Activated CD4-positive, alpha-beta T cell treated with anti-CD3 and anti-CD28 coated beads, Interleukin-2, amount 50 U/mL, for 48 hours (primary cell): ENCODE measurements at places on chromosomes 5 and 9.
A peak's percentile ranks its signal among the peaks of the same experiment; 100 is the strongest.

DNA sequence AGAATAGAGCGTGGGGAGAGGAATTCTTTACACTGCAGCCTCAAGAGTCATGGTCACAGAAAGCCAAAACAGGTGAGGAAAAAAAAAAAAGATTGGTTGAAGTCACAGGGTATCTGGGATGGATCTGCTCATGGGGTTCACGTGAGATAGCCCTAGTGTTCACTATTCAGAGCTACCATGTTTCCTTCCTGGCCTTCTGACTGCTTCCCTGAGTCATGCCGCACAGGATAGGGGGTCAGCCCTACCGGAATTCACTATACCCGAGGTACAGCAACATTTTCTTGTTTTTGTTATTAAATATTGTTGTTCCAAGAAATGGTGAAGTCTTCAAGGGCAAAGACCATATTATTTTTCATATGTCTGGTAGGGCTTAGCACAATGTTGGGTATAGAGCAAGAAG, 21.5 kb upstream of the MAN2A1 start:
- no peak for DNase-seq

GRCh38 chr5:1757511-1757910, 42.1 kb downstream of the MRPL36 start:
- DNase-seq, result no peak

- DNase-seq, result no peak
These were observed 128.1 kb downstream of the DMRTA1 start for GRCh38 chr9:22574740-22575139.

GRCh38 chr5:133232435-133232834, 180.6 kb downstream of the HSPA4 start:
- DNase-seq, result no peak

DNA sequence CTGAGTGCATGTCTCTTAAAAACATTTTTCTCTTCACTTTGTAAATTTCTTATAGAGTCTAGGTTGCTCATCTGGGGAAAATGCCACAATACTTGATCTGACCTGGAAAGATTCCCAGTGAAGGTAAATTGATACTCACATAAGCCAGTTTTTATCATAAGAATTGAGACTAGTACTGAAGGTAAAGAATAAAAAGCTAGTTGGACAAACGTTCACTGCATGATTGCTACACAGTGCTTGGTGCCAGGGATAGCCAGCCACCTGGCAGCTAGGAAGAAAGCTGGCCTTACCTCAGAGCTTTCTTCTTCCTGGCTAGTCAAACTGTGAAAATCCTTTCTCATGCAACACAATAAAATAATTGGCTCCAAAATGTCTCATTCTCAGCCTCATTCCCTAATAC, 77.1 kb downstream of the MUSK start:
- DNase-seq, result no peak

GRCh38 chr5:141917760-141918159, 5.9 kb upstream of the DELE1 start:
- no peak for DNase-seq

- DNase-seq, result no peak
These were observed 30.3 kb upstream of the INSYN2B start for GRCh38 chr5:170010595-170010994.

DNA sequence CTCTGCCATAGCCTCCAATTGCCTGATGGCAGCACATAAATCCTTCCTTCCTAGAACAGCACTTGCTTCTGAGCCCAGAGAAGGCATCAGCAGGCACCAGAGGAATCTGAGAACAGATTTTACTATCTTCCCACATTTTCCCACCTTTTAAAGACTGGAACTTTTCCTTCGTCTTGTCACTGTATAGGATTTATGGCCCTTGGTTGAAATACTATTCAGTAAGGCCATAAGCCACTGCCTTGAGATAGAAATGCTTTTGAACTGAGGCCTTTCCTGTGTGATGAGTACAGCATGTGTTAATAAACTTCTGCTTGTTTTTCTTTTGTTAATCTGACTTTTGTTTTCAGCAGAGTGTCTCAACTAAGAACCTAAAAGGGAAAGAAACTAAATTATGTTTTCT, 84.3 kb downstream of the MRPS27 start:
- no peak for DNase-seq

DNA sequence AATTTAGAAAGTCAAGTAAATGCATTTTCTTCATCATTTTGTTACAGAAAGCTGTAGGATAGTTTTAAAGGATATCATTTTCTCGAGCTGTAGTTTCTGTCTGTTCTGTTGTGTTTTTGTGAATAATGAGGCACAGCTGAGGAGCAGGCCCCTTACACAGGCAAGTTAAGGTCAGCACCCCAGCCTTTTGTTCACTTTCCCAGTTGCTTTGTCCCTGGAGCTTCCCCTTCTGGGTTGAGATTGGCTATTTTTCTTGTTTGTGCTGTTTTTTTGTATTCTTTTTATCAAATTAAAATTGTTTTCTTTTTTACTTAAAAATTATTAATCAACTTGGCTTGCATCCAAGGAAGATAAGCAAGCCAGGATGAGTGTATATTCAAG, 213.8 kb upstream of the ACTBL2 start:
- no peak for DNase-seq

- peak; percentile 1 for DNase-seq
These were observed 23.5 kb upstream of the ALDOB start for GRCh38 chr9:101458963-101459631.

DNA sequence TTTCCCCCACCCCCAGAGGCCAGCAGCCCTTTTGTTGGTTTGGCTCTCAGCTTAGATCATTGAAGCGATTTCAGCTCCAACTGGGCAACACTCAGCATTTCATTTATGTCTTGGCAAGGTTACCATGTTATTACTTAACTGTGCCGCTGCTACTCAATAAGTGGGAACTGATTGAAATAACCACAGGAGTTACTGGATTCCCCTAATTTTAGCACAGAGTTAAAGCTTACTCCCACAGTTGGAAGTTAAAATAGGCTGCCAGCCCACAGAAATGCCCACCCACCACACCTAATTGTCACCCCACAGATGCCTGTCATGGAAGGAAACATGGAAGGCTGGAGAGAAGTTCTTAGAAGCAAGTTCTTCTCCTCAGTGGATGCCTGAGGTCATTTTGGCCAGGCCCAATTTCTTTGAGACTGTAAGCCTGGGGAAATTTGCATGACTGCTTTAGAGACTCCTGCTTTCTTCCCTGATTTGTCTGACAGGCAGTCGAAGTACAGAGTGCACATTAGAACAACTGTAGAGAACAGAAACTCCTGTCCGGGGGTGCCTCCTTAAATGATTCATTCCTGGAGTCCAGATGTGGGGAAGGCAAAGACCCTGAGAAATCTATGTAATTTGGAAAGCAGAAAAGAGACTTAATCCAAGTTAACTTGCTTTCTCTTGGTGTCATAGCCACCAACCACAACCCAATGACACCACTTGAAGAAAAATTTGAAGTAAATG, 370.0 kb downstream of the ZSWIM6 start:
- no peak for DNase-seq

DNA sequence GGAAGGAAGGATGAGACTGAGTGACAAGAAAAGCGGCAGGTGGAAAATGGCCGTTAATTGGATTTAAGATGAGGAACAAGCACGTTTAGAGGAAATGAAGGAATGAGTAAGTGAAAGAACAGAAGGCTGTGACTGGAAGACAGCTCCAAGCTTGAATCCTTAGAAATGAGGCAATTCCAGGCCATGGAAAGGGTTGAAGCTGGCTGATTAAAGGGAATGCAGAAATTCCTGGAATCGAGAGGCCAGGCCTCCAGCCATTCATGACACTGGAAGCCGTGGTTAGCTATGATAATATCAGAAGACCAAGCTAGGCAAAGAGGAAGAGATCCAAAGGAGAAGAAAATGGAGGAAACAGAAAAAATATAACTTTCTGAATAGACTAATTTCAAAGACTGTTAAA, 84.2 kb downstream of the ARL15 start:
- no peak for DNase-seq

- no peak for DNase-seq
These were observed 58.3 kb downstream of the PIK3R1 start for GRCh38 chr5:68273717-68274409.

DNA sequence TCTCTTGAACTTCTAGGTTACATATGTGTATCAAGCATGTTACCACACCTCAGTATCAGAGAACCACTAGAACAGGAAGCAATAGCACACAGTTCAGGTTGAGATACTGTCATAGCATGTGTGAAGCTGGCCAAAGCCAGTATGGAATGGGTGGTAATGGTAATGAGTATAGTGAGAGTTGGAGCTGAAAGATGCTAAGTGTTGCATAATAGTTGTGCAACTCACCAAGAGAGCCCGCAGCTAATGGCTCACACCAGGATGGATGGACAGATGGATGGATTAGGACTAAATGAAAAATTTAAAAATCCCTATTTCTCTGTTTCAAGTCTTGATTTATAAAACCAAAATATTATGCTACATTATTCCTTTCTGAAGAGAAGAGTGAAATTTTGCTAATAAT, 53.4 kb upstream of the KCNN2 start:
- no peak for DNase-seq

- DNase-seq, result no peak
These were observed 252.3 kb downstream of the PBX3 start for GRCh38 chr9:125999504-125999881.

DNA sequence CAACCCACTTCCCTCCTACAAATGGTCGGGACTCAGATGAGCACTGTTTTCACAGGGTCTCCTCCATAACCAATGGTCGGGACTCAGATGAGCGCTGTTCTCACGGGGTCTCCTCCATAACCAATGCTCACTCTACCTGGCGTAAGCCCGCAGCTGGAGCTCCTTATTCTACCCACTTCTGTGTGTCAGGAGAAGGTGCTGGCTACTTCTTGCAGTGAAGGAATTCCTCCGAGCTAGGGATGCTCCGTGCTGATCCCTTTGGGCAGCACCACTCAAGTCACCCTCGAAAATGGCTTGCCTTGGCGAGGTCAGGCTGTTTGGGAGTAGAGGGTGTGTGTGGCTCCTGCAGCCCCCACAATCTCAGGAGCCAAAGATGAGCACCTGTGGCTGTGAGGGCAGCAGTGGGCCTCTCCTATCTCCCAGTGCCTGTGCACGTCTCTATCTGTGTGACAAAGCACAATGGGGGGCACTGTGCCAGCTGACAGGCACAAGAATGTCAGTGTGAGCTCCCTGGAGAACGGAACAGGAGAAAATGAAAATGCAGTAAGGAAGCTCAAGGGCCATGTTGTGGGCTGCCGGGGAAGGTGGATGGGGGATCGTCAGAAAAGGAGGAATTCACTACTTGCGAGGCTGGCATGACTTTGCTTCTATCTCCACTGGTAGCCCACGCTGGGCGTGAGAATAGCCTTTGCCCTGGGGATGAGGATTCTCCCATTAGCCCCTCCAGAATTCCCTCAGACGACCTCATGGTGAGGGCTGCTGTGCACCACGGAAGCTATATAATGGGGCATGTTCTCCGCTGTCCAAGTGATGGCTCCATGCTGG, 3.9 kb upstream of the BTNL9 start:
- no peak for DNase-seq

GRCh38 chr5:136466041-136466415, 100.7 kb upstream of the TRPC7 start:
- no peak for DNase-seq

- no peak for DNase-seq
These were observed 30.0 kb upstream of the MAMDC2 start for GRCh38 chr9:70013598-70014196.

- DNase-seq, result no peak
These were observed 330.6 kb upstream of the MEF2C start for GRCh38 chr5:89213573-89213972.

DNA sequence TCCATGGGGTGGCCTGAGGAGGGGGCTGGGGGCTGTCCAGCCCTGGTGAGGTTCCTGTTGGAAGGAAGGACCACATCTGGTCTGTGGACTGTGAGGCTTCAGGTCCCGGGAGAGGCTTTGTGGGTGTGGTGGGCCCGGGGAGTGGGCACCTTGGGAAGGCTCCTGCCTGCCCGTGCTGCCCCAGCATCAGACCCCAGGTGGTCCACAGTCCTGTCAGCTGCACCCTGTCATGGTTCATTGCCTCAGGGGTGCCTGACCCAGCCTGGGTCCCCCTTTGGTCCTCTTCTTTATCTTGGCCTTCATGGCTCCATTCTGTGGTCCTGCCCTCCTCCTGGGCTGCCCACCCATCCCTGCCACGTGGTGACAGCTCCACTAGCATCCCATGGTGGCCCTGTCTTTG, 36.7 kb downstream of the WNK2 start:
- no peak for DNase-seq

DNA sequence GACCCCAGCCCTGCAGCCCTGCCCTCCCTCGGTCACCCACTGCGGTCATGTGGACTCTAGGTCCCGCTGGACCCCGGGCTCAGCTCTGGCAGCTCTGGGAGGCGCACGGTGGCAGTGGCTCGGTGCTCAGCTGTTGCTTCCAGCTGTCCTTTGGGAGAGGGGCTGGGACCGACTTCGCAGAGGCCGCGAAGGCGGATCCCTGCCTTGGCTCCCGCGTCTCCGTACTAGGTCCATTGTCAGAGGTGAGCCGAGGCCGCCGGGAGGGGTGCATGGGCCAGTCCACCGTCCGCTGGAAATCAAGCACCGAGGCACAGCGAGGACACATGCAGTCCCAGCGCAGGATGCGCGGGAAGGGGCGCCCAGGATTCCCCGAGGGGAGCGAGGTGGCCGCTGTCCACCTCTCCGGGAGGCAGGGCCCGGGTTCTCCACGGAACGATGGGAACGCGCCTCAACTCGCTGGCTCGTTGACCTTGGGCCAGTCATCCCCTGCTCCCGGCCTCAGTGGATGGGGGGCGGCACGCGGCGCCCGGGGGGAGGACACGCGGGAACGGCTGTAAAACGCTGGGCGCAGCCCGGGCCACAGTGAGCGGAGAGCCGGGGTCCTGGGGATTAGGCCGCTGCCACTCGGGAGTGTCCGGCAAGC, 732 bp downstream of the GBGT1 start:
- no peak for DNase-seq

DNA sequence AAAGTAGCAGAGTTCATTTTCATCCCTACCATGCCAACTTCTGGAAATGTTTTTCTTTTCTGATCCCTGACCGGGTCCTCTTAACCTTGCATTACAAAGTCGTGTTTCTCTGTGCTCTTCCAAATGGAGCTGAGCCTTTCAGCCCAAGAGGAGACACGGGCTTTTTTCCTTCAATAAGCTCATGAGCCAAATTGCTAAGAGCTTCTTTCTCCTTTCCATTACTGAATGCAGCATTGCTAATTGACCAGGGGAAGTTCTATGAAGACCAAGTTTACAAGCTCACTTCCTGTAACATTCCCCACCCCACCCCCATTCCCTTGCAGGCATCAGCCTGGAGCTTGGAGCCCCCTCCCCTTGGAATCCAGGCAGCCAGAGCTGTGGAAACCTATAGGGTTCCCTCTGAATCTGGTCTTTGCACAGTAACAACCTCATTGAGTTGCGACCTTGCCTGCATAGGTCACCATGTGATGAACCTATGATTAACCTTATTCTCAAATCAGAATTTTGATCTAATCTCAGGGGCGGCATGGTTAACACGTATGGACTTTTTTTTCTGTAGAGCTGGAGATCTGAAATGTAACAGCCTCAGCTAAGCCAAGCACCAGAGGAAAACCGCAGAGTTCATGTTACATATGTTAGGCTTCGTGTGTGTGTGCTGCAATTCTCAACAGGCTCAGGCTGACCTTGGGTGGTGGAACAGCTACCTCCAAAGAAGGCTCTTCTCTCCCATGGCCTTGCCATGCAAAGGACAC, 395.7 kb upstream of the ZNF462 start:
- no peak for DNase-seq
